ENCODE measurements at places on chromosomes 11 and 22.

- no peak for DNase-seq
Measured at GRCh38 chr11:74390697-74391096, 7.5 kb downstream of the PGM2L1 start.

DNA sequence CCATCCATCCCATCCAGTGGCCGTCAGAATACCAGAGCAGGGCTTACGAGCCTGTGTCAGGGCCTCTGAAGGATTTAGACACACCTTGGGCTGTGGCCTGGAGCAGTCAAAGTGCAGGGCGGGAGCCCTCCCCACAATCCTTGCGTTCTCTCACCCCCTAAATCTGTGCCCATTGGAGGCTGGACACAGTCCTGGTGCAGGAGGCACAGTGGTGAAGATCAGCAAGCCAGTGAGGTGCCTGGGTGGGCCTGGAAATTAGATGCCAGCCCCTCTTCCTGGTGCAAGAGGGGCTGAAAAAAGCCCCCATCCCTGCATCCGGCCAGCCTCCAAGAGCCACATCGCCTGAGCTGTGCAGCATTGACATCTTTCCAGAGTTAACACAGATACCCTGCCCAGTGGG, 1045.8 kb downstream of the TBC1D22A start:
- DNase-seq = no peak

- no peak for DNase-seq
Measured at GRCh38 chr11:117511483-117511930, 183.9 kb downstream of the CEP164 start.

- DNase-seq = peak; percentile 91
Measured at GRCh38 chr22:19891317-19892256, 36.9 kb upstream of the GNB1L start.
